ENCODE measurements at places on chromosomes 2 and 18.

DNA sequence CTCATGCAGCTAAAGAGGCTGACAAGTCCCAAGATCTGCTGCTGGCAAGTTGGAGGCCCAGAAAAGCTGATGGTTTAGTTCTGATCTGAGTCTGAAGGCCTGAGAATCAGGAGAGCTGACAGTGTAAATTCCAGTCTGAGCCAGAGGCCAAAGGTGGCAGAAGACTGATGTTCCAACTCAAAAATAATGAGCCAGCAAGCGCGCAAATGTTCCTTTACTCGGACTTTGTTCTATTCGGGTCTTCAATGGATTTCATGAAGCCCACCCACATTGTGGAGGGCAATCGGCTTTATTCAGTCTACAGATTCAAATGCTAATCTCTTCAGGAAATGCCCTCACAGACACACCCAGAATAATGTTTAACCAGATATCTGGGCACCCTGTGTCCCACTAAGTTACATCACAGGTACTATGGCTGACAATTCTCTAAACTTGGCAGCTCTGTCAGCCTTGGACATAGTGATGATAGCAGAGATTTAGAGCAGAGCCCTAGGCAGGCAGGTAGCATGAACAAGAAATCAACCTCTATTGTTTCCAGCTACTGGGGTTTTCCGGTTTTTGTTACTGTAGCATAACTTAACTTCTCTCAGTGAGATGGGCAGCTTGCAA is 318.5 kb downstream of the HRH4 start:
- DNase-seq: no peak

- DNase-seq: no peak
Observed at GRCh38 chr2:144546933-144547332, 27.0 kb upstream of the ZEB2 start.

- no peak for DNase-seq
Observed at GRCh38 chr2:64865831-64866345, 123.3 kb upstream of the SLC1A4 start.

DNA sequence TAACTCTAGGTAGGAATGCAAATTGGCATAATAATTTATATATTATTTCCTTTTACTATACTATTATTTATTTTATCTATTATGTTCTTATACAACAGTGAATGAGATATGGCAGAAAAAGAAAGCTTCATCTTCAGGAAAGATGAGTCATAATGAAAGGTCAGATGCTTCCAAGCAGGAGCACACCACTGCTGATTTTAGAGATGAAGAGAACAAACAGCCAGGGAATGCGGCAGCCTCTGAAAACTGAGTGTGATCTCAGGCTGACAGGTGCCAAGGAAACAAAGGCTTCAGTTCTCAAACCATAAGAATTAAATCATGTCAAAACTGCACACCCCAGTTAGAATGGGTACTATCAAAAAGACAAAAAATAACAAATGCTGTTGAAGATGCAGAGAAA is 149.0 kb downstream of the CCDC178 start:
- no peak for DNase-seq

DNA sequence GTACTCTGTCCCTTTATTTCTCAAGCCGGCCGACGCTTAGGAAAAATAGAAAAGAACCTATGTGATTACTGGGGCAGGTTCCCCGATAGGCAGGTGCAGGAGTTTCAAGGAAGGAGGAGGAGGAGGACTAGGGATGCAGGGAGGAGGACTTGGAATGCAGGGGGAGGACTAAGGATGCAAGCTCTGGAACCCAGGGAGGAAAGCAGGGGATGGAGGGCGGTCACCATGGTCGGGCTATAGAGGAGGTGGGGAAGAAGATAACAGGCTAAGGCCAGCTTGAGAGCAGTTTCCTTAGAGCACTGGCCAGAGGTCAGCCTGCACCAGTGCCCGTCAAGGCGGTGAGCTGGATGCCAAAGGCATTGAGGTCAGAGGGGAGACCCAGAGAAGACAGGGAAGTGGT is 18.7 kb upstream of the B3GNT7 start:
- DNase-seq: no peak

DNA sequence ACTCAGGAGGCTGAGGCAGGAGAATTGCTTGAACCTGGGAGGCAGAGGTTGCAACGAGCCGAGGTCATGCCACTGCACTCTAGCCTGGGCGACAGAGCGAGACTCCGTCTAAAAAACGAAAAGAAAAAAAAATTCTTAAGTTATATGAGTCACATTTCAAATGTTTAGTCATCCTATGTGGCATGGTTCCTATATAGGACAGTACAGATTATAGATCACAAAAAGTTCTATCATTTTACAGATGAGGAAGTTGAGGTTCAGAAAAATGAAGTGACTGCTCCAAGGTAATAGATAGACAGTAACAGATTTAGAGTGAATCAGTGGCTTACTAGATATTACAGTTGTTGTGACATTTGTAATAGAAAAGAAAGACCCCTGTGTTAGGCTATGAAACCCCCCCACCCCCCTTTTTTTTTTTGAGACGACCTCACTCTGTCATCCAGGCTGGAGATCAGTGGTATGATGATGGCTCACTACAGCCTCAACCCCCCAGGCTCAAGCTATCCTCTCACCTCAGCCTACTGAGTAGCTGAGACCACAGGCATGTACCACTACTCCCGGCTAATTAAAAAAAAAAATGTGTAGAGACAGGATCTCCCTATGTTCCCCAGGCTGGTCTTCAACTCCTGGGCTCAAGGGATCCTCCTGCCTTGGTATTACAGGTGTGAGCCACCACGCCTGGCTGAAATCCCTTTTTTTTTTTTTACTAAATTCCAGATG is 22.7 kb downstream of the PTPN4 start:
- DNase-seq: no peak

DNA sequence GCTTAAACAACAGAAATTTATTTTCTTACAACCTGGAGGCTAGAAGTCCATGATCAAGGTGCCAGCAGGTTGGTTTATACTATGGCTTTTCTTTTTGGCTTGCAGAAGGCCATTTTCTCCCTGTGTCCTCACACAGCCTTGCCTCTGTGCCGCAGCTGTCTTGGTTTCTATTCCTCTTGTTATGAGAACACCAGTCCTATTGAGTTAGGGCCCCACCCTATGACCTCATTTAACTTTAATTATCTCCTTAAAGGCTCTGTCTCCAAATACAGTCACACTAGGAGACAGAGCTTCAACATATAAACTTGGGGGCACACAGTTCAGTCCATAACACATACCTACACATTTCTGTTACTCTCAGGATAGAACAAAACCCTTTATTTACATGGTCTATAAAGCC is 17.3 kb upstream of the RHOB start:
- DNase-seq: no peak

DNA sequence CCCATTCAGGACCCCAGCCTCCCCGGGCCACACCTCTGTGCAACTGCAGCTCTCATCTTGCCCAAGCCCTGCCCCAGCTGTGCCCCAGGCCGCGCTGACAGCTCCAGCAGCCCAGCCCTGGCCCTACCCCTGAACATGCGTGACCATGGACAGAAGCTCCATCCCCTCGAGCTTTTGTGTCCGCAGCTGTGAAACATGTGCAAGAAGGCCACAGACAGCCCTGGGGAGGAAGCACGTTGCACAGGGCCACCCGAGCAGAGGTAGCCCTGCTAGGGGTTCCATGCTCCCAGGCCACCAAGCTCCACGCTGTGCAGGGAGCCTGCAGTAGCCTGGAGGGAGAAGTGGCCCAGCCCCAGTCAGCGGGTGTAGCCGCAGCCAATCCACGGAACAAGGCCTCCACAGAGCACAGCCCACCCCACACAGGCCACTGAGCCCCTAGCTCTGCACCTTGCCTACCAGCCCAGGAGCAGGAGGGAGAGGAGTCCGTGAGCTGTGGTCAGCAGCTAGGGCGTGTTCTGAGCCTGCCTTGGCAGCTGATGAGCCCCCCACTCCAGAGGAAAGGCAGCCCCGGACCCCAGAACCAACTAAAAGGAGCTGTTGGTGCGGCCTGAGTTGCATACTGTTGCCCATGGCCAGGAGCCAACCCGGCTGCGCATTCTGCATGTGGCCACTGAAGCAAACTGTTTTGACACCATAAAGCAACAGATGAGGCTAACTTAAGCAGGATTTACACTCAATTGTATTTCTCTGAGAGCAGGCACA is 184.0 kb downstream of the SEPTIN10 start:
- no peak for DNase-seq

DNA sequence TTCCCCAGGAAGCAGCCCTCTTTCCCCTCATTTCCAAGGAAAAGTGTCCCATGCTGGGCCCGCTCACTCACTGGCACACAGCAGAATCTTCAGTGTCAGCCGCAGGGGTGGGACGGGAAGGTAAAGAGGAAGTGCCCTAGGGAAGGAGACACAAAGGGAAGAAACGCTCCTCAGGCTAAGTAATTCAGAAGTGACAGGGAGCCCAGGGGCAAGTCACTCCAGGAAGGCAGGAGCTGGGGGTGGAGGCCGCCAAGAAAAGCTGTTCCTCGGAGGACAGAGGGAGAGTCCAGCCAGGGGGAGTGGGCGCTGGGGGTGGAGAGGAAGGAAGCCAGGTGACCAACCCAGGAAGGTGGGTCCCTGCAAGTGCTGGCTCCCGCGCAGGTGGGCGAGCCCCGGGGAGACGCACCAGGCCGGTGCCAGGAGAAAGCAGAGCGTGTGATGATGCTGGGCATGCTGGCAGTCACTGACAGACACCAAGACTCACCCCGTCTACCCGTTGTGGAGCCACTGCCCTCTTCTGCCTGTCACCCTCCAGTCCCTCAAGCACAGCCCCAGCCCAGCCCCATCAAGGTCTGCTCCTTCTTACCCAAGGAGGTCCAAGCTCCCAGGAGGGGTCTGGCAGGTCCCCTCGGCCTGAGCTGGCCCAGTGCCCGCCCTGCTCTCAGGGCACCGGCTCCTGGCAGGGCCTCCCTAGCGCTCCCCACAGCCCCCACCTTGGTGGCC is 21.7 kb downstream of the HDAC4 start:
- DNase-seq: no peak

DNA sequence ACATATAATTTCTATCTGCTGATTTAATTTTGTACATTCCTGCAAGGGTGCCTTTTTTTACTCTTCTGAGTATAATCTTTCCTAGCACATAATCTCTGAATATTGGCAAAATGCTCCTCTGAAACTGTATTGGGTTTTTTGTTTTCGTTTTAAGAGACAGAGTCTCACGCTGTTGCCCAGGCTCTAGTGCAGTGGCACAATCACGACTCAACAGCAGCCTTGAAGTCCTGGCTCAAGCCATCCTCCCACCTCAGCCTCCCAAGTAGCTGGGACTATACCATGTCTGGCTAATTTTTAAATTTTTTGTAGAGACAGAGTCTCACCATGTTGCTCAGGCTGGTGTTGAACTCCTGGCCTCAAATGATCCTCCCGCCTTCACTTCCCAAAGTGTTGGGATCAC is 104.9 kb downstream of the SPTBN1 start:
- DNase-seq: no peak

DNA sequence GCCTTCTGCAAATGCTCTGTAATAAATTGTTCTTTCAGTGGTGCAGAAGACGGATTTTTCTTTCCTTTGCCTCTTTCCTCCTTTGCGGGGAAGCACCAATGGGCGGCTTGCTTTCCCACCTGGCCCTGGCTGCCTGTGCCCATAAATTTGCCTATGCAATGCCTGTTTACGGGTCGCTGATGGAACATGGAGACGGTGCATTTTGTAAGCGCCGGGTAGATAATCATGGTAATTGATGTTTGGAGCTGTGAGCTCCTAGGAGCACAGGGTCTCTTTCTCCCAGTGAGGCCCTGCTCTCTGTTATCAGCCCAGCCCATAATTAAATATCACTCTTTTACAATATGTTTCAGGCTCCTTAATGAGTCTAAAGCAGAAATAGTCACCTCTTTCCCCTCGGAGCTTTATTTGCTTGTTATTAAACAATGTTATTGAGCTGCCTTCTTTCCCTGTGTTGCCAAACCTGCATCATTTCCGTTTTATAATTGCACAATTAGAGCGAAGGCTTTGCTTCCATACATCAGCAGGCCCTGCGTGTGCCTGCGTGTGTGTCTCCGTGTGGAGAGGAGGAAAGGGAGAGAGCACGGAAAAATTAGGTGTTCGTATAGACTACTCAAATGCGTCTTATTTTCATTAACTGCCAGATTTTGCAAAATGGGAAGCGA is 437.4 kb upstream of the POU3F3 start:
- DNase-seq: no peak

GRCh38 chr18:76975577-76976110 is 153.3 kb downstream of the ZNF236 start:
- DNase-seq: no peak

- DNase-seq: no peak
Observed at GRCh38 chr2:85421260-85422071, 3.0 kb downstream of the SH2D6 start.

GRCh38 chr2:157787364-157787938 is 88.7 kb downstream of the ACVR1 start:
- DNase-seq: no peak

GRCh38 chr2:240157147-240157470 is 16.7 kb upstream of the OTOS start:
- DNase-seq: no peak

DNA sequence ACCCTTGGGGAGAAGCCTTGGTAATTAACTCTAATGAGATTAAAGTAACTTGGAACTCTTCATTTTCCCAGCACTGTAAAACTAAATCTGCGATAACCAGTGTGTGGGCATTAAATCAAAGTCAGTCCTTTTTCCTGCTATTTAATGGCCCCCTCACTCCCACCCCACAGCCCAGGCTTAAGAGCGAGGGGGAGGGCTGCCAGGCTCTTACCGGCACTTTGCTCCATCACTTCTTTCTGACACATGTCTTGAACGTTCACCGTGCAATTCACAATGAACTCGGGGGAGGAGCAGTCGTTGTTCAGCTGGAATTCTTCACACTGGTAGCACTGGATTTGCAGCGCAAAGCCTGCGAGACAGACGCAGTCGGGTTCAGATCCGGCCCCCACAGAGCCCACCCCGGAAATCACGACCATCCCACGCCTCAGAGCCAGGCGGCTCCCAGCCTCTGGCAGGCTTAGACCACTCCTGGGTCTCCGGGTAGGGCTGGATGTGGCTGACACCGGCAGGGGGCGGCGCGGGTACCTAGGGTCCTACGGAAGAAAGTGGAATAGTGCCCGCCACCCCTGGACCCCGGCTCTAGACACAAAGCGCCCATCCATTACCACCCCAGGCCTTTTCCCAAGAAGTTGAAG is 1.7 kb downstream of the LYPD1 start:
- no peak for DNase-seq

- DNase-seq: no peak
Observed at GRCh38 chr2:66925128-66925527, 472.0 kb upstream of the ETAA1 start.

- DNase-seq: no peak
Observed at GRCh38 chr2:155692856-155693255, 639.7 kb downstream of the NR4A2 start.

DNA sequence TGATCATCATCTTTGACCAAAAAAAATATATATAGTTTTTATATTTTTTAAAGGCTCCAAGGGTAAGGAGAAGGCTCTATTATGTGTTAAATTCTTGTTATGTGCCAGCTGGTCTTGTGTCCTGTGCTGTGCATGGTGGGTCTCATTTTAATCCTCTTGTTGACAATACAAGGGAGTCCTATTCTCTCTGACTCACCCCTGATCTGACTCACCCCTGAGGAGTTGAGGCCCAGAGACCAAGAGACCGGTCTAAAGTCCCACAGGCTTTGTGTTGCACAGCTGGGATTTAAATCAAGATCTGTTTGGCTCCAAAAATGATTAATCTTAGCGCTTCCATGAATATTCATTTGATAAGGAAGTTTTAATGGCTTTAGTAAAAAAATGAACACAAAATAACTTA is 25.7 kb downstream of the MC2R start:
- no peak for DNase-seq

- DNase-seq: no peak
Observed at GRCh38 chr2:156325688-156326525, 6.6 kb downstream of the NR4A2 start.

- DNase-seq: no peak
Observed at GRCh38 chr18:13530033-13530878, 196.1 kb downstream of the FAM210A start.

Measured in effector memory CD4-positive, alpha-beta T cell (primary cell).